Esophagus muscularis mucosa (tissue), 4 donors: ENCODE measurements at places on chromosomes 1 and 21. TPM values are rescaled to one million over a fixed set of nuclear protein-coding genes. Genes with fewer than 3 reads are reported as not detected.

DNA sequence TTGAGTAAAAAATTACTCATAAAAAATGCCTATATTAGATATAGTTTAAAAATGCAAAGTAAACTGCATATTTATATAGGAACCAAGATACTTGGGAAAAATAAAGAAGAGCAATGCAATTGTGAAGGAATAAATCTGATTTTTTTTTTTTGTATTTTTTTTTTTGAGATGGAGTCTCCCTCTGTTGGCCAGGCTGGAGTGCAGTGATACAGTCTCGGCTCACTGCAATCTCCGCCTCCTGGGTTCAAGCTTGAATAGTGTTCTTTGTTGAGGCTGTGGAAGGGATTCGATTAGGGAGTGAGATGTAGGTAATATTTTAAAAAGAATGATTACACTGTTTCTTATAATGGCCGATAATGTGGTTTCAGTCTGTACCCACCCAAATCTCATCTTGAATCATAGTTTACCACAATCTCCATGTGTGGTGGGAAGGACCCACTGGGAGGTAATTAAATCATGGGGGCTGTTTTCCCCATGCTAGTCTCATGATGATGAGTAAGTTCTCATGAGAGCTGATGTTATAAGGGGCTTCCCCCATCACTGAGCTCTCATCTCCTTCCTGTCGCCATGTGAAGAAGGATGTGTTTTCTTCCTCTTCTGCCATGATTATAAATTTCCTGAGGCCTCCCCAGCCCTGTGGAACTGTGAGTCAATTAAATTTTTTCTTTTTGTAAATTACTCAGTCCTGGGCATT is 1765.9 kb downstream of the PLA2G4A start:
- DNase-seq = no peak

DNA sequence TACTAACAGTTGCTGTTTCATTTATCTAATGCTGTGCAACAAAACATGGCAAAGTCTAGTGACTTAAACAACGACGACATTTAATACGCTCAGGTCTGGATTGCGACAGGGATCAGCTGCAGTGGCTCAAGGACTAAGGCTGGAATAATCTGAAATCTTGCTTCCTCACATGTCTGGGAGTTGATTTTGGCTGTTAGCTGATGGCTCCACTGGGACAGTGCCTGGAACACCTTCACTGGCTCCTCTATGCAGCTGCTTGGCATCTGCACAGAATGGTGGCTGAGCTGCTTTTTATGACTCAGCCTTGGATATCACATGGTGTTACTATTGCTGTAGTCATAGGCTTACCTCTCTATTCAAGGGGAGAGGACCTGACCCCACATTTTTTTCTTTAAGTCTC is 24.0 kb upstream of the BTG3 start:
- DNase-seq = no peak

- DNase-seq = no peak
Measured at GRCh38 chr1:87334351-87335174, 5.9 kb downstream of the LMO4 start.

- peak; percentile 42 for DNase-seq
Measured at GRCh38 chr1:200258447-200259375, 151.1 kb downstream of the ZNF281 start.

DNA sequence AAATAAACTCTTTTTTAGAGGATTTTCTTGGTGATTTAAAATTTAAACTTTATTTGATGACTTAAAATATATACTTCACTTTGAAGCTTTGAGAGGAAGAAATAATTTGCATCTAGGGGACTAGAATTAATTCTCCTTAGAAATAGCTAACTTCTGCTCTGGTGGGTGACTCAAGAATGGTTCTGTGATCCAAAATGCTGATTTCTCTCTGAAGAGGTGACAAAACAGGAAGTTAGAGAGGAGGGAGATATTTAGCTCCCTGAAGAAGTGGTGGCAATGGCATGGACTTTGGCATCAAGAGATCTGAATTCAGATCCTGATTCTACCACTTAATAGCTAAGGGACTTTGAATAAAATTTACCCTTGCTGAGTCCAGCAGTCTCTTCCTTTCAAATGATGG is 125.8 kb upstream of the ATP1B1 start:
- no peak for DNase-seq

- DNase-seq = no peak
Measured at GRCh38 chr1:181179279-181179986, 90.9 kb downstream of the IER5 start.

Gene SYTL1
- total RNA-seq = 0.91 TPM

DNA sequence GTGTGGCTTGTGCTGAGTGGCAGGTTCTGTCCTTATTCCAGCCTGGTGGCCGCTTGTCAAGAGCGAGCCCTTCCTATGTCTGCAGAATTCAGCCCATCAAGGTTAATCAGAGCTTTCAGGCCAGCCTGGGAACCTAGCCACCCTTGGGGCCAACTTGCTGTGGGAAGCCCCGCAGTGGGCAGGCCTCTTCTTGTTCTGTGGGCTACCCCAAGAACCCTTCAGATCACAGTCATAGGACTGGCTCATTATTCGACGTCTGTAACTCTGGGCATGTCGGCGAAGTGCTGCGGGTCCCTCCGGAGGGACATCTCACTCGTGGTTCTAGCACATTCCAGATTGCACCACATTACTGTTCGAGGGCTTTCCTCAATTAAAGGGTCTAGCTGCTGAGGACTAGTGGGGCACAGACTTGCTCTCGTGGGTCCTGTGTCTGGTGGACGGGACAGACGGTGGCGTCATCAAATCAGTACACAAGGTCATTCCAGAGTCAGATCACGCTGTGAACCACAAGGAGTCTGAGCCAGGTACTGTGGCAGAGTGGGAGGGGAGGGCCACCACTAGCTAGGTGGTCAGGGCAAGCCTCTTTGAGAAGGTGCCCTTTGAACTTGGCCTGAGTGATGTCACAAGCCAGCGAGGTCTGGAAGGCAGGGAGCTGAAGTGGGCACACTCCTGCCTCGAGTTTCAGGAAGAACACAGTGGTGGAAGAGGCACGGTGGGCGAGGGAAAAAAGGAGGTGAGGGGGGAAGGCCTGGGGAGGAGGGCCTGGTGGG is 20.3 kb upstream of the TNFRSF1B start:
- no peak for DNase-seq

DNA sequence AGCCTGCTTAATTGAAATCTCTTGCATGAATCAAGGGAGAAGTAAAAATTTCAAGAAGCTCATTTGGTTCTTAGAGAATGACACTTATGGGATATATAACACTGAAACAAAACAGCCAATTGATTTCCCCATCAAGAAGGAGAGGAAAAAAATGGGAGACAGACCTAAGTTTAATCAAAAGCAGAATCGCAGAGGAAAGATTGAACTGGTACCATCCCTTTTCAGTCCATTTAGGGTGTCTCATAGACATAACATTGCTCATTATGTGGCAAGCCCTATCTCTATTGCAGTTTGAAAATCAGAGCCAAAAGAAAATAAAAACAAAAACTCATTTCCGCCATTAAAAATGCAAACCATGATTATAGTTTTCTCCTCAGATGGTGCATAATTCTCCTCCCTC is 119.6 kb downstream of the AK5 start:
- no peak for DNase-seq

DNA sequence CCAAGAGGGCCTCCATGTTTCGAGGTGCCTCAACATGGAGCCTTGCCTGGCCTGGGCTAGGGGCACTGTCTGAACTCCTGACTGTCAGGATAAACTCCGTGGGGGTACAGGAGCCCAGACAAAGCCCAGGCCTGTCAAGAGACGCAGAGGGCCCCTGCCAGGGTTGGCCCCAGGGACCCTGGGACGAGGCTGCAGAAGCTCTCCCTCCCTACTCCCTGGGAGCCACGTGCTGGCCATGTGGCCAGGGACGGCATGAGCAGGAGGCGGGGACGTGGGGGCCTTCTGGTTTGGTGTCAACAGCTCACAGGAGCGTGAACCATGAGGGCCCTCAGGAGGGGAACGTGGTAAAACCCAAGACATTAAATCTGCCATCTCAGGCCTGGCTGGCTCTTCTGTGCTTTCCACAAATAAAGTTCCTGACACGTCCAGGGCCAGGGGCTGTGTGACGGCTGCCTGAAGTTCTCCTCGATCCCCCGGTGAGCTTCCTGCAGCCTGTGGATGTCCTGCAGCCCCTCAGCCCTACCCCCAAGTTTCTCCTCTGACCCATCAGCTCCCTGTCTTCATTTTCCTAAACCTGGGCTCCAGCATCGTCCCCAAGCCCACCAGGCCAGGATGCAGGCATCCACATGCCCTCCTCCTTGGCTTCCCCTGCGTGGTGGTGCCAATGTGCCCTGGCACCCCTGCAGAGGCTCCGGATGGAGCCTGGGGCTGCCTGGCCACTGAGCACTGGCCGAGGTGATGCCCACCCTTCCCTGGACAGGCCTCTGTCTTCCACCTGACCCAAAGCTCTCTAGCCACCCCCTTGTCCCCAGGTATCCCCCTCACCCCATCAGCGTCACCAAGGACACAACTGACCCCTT is 12.8 kb upstream of the LRRC3 start:
- DNase-seq = no peak

GRCh38 chr1:227889047-227889862 is 58.5 kb downstream of the WNT9A start:
- DNase-seq = peak; percentile 91

Gene RBM11
- total RNA-seq = 0.29 TPM

DNA sequence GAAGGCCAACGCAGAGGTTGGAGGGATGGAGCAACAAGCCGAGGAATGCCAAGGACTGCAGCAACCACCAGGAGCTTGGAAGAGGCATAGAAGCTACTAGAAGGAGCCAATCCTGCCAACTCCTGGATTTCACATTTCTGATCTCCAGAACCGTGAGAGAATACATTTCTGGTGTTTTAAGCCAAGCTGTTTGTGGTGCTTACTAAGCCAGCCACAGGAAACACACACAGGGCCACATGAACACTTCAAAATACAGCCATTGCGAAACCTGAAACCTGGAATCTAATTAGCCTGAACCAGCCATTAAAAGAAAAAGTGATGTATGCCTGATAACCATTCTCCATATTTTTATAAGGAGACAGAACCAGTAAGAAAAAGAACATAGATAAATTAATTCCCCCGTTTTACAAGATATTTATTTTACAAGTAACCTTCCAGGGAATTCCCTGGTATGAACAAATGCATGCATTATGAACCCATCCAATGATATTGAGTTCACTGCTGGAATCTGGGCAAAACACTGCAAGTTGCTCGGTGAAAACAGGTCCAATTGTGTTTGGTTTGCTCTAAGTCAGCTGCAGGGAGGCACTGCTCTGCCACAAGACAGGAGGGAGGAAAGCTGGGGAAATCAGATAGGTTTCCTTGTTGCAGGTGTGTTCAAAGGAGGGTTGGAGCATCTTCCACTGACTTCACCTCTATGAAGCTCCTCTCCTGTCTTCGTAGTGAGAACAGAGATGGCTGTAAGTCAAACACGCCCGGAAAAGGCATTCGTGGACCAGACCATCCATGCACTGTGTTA is 70.2 kb downstream of the ETS2 start:
- DNase-seq = no peak

GRCh38 chr21:18248171-18248570 is 3.5 kb downstream of the CHODL start:
- no peak for DNase-seq

DNA sequence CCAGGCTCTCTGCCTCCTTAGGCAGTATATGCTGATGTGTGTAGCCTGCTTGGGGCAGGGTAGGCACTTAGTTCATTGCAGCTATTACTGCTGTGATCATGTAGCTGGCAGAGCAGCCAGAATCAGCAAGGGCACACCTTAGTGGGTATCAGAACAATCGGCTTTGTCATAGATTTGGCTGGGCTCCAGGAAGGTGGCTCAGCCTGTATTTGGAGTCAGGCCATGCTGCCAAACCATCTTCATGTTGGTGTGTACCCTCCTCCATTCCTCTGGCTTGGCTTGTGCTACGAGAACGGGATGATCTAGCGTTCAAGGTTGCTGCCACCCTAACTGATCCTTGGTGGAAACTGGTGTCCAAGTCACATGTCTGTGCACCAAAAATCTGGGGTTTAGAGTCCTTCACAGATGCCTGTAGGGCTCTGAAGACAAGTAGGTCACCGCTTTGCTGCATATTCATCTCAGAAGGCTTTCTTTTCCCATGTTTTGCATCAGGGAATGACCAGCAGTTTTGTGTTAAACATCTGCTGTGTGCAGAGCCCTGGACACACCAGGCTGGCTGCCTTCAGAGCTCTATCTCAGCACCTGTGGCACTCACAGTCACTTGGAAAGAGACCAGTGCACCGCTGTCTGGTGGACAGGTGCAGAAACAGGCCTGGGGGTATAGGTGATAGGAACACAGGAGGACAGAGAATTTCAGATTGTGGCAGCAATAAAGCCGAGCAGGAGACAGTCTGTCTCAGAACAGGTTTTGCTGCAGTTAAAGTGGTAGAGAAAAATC is 23.7 kb downstream of the VANGL1 start:
- DNase-seq = no peak

GRCh38 chr21:15809065-15809464 is 79.3 kb downstream of the USP25 start:
- no peak for DNase-seq

DNA sequence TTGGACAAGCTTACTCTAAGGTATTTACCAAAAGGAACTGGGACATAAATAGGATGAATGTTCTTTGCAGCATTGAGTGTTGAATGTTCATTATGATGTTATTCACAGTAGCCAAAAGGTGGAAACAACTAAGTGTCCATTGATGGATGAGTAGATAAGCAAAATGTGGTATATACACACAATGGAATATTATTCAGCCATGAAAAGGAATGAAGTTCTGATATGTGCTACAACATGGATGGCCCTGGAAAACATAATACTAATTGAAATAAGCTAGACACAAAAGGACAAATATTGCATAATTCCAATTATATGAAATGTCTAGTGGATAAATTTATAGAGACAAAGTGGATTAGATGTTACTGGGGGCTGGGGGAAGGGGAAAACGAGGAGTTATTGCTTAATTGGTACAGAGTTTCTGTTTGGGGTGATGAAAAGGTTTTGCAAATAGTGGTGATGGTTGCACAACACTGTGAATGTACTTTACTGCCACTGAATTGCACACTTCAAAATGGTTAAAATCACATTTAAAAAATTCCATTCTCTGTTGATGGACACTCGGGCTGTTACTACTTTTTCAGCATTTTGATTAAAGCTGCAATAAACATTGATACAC is 2.9 kb downstream of the MTARC1 start:
- no peak for DNase-seq

DNA sequence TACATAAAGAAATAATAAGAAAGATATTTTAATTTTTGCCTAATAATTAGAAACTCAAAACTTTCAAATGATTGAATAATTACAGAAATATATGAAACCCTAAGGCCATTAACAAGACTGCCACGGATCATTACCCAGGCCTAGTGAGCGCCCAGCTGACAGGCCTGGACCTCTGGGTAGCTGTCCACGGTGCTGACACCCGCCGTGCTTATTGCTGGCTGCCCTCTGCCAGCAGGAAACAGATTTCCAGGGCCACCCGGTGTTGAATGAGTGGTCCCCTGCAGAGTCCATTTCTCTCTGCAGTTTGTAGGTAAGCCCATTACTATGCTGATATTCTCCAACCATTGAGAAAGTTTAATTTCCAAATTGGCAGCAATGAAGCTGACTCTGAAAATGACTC is 254.4 kb upstream of the GJB5 start:
- DNase-seq = peak; percentile 57

Gene TMCC2
- 6.0 TPM for total RNA-seq

GRCh38 chr1:17011439-17012307 is at the start of gene ATP13A2:
ATP13A2 (minus strand) TSS chr1:17011928; CDS start chr1:17011738, 190 bp downstream.
- DNase-seq = no peak

GRCh38 chr1:26160527-26161414 is 1.9 kb downstream of the FAM110D start:
- no peak for DNase-seq

Gene KIAA1614
- total RNA-seq = 30.0 TPM

Gene CELA3A
- not detected for total RNA-seq
